NCI-H1694 treated with DMSO at 0.1 percent for 48 hours (cell line): ENCODE measurements at places on chromosomes 11 and 22.

GRCh38 chr22:40200795-40201530, 23.2 kb downstream of the TNRC6B start:
- no peak for DNase-seq

DNA sequence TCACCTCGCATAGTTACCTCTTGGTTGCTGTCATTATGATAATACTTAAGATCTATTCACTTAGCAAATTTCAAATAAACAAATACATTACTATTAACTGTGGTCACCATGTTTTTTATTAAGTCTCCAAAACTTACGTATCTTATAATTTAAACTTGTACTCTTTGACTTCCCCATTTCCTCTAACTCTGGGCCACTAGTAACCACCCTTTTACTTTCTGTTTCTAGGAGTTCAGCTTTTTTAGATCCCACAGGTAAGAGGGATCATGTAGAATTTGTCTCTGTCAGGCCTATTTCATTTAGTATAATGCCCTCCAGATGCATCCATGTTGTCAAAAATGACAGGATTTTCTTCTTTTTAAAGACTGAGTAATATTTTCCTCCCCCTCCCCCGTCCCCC, 212.4 kb upstream of the C11orf87 start:
- DNase-seq, result no peak

DNA sequence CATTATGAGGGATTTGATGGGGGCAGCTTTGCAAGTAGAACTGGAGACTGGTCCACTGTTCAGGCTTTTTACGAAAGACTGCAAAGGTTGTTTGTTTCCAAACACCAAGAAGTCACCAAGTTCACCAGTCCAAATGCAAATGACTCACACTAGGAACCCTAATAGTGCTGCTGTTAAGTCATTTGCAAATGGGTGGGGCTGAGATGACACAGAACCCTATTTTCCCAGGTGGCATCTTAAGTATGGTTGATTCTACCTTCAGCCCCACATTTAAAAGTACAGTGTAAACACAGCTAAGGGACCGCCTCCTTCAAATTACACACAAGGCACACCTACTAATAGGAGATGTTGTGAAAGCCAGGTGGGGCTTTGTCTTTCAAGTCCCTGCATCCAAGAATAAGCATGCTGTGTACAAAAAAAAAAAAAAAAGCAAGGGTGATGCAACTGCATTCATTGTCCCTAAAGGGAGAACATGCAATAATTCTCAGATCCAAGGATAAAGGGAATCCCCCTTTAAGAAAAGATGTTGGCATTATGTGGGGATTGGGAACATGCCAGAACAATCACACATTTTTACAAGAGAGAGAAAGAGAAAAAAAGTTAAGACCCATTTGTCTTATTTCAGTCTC, 27.3 kb downstream of the BDNF start:
- DNase-seq, result no peak

DNA sequence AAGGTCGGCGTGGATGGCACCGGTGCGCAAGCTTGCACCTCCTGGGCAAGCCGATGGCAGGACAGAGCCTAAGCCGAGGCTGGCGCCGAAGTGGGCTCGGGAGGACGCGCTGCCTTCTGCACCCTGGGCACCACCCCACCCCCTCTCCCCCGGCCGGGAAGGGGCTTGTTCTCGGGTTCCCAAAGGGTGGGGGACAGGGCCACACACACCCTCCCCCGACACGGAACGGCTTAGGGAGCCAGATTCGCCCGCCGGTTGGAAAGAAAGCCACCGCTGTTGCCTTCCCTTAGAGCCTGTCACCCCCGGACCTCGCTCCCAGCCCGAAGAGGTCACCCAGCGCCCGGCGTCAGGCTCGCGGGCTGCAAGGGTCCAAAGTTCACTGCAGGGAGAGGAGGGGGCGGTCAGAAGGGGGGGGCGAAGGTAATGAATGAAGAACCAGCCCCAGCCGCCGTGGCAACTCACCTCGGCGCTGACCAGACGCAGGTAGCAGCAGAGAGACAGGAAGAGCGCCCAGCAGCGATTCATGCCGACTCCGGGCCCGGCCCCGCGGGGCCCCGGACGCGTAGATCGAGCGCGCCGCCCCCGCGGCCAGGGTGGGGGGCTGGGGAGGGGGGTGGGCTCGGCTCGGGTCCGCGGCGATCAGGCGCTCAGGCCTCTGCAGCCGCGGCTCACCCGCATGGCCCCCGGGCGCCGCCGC, 1.2 kb downstream of the PDGFB start:
- no peak for DNase-seq

DNA sequence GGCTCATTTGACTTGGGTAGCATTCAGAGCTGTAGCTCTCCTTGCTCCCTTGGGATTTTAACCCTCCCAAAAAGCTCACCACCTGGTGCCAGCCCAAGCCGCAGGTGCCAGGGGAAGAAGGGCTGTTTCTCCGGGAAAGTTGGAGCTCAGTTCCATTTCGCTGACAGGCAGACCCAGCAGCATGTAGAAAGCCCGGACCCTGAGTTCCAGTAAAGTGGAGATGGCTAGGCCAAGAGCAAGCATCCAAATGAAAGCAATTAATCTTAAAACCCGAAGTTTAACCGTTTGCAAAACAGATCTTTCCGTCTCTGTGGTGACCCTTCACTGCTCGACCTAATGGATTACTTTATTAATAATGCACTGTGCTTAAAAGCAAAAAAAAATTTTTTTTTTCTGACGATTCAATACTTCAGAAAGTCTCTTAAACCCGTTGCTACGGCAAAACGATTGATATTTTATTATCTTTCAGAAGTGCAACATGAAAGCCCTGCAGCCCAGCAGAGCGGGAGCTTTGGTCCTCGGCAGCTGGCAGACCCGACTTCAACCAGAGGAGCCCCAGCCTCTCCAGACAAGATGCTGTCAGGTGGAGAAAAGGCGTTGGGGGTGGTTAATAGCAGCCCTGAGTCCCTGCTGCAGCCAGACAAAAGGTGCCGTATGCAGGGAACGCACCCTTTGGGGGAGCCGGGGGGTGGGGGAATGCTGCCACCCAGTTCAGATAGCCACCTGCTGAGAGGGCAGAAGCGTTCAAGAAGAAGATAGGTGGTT, 3.3 kb downstream of the LMO1 start:
- no peak for DNase-seq

- no peak for DNase-seq
Observed at GRCh38 chr11:113675565-113675964, 30.5 kb downstream of the TMPRSS5 start.

- DNase-seq, result peak; percentile 11
Observed at GRCh38 chr11:108697872-108698473, 33.1 kb downstream of the DDX10 start.

- DNase-seq, result no peak
Observed at GRCh38 chr11:66172146-66172545, 96.3 kb upstream of the RAB1B start.

DNA sequence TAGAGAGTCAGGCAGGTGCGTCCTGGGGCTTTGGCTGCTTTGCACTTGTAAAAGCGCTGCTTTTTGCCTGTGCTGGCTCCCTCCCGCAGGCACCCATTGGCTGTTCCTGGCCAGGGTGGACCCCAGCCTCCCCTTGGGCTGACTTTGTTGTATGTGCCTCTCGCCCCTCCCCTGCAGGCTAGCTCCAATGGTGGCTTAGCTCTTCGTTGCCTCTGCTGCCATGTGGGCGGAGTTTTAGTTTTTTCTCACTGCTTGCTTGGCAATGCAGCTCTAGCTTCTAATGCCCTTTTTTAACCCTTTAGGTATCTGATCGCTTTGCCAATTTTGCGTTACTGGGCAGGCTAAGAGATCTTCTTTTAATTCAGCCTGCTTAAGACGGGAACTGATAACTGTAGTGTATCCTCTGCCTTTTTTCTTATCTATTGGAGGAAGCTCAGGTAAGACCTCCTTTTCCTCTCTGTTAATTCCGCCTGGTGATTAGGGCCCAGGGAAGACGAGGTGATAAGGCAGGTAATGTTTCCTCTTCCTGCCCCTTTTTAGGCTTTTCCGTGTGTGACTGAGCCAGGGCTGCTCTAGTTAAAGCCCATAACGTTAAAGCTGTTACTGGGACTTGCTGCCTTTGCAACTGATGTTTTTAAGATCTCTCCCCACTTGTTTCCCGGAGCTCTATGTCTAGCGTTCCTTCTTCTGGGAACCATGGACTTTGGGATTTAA, 11.7 kb upstream of the GLYATL1 start:
- no peak for DNase-seq

GRCh38 chr11:114308689-114309089, 12.5 kb downstream of the NNMT start:
- DNase-seq, result no peak

DNA sequence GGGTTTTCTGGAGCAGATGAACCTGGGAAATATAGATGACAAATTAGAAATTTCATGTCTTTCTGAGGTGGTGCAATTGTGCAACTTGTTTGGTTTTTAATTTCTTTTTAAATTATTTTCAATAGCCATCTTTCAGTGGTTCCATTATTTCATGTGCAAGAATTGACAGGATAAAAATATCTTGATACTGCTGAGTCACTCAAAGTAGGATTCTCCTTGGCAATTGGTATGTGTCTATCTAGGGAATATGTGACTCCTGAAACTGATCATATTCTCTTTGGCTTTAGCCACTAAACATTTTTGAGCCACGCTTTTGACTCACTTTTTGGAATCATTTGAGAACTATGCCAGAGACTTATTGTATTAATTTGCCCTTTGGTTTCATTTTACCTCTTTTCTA, 331.5 kb downstream of the KCNA4 start:
- DNase-seq, result no peak

DNA sequence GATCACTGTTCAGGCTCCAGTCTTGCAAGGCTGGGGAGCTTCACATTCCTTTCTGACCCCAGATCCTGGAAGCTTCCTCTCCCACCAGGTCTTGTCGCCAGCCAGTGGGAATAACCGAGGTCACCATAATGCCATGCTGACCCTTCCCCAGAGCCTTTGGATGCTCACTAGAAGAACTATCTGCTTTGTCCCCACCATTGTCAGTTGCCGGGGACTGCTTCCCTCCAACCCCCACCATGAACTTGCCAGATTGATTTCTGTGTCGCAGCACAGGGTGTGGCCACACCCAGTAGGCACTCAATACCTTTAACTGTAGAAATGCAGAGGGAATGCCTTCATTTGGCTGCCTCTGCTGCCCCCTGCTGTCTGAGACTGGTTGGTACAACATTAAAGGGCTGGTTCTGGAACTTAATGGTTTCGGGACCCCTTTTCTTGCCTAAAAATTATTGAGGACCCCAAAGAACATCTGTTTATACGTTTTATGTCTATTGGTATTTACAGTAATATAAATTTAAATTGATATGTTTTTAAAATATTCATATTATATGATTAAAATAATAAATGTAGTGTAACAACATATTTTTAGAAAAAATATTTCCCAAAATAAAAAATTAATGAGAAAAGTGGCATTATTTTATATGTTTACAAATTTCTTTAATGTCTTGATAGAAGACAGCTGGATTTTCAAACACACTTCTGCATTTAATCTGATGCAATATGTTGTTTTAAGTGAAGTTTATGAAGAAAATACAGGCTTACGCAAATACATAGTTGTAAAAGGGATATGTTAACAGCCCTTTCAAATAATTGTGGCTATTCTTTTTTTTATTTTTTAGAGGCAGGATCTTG, 6.7 kb upstream of the GDPD5 start:
- DNase-seq, result peak; percentile 23

DNA sequence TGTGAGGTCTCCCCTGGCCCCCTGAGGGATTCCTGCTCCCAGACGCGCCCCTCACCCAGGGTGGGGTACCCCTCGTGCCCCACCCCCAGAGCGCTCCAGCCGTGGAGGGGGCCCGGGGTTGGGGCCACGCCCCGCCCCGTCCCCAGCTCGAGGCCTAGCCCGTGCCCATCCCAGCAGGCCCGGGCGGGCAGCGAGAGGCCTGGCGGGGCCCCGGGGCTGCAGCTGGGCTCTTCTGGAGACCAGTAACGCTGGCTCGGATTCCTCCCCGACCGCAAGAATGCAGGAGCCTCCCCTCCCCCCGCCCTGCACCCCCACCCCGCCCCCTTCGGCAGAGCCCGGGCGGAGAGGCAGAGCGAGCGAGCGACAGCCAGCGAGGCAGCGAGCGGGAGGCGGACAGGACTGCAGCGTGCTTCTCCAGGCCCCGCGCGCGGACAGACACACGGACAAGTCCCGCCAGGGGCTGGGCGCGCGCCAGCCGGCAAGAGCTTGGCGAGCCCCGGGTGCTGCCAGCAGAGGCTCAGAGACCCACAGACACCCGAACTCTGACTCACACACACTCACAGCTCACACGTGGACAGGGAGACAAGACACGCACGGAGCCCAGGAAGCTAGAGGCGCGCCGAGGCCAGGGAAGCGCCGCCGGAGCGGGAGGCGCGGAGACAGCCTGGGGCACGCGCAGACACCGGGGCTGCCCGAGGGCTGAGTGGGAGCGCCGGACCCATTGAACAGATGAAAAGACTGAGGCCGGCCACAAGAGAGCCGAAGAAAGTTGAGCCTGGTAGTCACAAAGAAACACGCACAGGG, 15.2 kb downstream of the BCL9L start:
- no peak for DNase-seq

GRCh38 chr11:119382101-119382500, 611 bp upstream of the USP2 start:
- no peak for DNase-seq

DNA sequence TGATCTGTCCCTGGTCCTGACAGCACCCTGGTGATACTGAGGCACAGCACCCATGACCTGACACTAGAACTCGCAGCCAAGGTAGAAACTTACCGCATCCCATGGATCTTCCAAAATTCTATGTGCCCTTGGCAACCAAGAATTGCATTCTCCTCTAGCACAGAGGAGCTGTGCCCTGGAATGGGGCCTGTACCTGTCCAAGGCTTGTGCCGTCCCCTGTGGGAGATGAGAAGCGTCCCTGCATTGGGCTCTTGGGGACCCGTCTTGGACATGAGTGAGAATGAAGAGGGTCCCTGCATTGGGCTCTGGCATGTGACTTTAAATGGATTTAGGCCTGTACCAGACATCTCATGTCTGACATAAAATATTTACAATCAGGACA, 67.1 kb downstream of the GGTLC2 start:
- DNase-seq, result no peak

DNA sequence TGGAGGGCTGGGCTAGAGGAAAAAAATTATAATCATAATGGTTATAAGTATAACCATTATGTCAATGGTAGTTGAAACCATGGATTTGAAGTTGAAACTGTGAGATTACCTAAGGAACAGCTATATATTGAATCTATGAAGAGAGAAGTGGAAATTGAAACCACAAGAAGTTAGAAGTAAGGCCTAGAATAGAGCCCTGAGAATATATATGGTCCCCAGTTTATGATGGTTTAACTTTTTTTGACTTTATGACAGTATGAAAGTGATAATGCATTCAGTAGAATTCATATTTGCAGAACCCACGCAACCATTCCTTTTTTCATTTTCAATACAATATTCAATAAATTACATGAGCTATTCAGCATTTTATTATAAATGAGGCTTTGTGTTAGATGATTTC, 15.0 kb downstream of the AASDHPPT start:
- no peak for DNase-seq

DNA sequence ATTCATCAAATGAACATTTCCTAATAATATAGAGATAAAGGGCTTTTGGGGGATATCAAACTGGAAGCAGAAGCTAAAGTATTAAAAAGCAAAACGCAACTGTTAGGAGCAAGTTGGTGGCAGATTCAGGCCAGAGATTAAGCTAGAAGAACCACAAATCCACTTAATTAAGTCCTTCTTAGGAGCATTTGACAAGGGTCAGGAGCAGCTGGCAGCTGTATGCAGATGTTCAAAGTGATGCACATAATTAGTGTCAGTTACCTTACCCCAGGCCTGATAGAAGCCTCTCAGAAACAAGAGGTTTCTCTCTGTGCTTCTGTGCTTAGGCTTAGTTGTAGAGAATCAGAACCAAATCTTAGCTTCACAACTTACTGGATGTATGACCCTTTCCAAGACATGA, 546.5 kb upstream of the ANO5 start:
- DNase-seq, result no peak

- DNase-seq, result no peak
Observed at GRCh38 chr11:128291835-128292234, 295.5 kb downstream of the ETS1 start.

- no peak for DNase-seq
Observed at GRCh38 chr11:17923217-17923616, 89.6 kb downstream of the SERGEF start.
